NCI-H345 (cell line): ENCODE measurements at places on chromosomes 16 and 17.

DNA sequence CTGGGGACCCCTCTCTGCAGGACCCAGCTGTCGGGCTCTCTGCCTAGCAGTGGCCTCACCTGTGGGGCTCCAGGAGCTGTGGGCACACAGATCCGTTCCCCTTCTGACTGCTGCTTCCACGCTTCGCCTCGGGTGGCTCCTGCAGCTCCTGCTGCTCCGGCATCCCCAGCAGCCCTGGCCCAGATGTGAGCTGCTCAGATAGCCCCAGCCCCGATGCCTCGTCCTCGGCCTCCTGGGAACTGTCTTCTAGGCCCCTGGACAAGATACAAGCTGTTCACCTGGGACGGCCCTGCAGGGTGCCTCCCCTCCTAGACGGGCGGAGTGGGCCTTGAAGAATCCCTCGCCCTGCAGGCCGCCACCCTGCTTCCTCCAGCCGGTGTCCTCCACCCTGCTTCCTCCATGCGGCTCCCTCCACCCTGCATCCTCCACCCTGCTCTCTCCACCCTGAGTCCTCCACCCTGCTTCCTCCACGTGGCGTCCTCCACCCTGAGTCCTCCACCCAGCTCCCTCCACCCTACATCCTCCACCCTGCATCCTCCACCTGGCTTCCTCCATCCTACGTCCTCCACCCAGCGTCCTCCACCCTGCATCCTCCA is 11.0 kb downstream of the EMC6 start:
- DNase-seq, result no peak

DNA sequence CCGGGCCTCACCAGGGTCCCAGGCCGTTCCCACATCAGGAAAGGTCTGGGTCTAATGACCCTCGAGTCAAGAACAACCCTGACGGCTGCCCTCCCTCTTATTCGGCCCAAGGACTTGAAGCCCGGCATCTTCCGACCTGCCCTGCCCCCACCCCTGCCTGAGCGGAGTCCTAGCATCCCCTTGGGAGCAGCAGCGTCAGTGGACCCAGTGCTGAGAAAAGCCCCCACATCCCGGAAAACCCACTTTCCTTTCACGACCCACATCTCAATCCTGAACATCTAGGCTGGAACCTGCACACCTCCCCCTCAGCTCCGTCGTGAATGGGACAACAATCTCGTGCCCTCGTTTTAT is 769 bp downstream of the TMEM88 start:
- DNase-seq, result no peak

GRCh38 chr17:21573961-21574610 is 118.2 kb upstream of the KCNJ18 start:
- DNase-seq, result peak; percentile 24

DNA sequence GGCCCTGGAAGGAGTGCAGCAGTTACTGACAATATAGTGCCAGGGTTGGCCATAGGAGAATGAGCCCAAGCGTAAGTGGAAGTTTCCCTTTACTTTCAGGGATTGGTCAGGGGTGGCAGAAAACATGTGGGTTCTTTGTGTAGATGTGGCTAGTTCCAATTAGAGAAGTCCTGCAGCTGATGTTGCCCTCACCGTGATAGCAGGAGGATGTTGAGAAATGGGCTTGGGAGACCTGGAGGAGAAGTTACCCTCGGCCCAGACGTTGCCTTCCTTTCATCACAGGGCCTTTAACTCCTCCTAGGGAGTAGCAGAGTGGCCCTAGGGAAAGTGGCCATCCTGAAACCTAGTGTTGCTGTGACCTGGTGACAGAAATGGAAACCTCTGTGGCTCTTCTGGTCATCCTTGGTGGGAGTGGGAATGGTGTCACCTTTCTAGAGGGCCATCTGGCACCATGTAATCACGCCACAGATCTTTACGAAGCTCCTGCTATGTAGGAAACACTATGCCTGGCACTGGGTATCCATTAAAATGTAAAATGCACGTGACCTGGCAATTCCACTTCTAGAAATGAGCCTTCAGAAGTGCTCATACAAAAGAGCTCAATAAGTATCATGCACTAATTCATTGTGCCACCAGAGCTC is 6.7 kb downstream of the TMEM92 start:
- no peak for DNase-seq

GRCh38 chr17:69678206-69678605 is 263.7 kb downstream of the MAP2K6 start:
- no peak for DNase-seq

DNA sequence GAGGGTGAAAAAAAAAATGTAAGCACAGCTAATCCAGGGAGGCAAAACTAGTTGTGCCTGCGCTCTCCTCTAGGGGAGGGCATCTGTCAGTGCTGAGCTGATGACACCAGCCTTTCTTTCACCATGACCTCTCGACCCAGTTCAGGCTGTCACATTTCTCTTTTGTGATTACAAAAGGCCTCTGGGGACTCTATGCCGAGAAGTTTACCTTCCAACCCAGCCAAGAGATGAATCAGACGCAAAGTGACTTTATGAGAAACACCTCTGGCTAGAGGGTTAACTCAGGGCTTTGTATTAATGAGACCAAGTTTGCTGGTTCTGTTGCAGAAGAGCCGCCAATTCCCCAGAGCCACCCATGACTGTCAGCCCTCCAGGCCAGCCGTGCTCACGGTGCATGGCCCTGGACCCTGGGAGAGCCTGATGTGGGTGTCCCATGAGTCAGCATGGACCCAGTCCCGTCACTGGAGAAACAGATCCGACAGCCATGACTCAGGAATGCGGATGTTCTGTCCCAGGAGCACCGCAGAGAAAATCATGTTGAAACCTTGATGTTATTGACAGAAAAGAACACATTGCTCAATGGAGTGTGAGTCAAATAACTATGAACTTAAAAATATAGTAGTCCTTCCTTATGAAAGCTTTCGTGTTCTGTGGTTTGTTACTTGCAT is 437.2 kb downstream of the HS3ST3B1 start:
- no peak for DNase-seq

GRCh38 chr17:68306819-68307218 is 15.5 kb downstream of the ARSG start:
- DNase-seq, result no peak

GRCh38 chr16:66614161-66614802 is 9.8 kb downstream of the CMTM3 start:
- no peak for DNase-seq

GRCh38 chr16:58276346-58276951 is 18.4 kb downstream of the PRSS54 start:
- no peak for DNase-seq

DNA sequence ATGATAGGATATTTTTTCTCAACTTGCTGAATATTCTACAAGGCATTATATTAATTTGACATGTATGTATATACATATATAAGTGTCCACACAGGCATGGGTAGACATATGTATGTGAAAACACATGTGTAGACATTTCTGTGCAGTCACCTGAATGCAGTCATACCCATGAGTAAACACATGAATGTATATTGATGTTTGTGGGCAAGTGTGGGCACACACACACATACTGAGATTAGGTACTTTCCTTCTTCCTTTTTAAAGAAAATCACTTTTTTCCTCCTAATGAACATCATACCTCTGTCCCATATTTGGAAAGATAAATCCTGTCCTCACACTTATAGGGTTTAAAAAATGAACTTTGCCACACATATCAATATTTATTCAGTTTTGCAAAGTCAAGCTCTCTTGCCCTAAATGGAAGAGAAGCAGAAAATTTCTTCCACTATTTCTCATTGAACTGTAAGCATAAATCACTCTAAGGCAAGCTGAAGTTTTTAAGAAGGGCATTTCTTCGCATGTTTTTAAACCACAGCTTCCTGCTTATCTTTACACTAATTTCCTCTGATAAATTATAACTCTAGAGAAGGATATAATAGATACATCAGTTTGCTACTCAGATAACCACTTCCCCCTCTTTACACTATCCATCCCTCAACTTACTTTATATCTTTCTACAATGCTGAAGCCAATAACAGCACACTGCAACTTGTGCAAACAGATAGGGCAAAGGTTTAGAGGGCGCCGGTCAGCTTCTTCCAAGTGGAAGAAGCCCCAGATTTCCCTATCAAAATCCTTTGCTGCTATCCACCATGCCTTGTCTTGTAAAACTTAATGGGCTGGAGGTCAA is 49.6 kb upstream of the LRRC37A3 start:
- DNase-seq, result no peak

GRCh38 chr17:73902416-73903181 is 258.4 kb upstream of the SDK2 start:
- peak; percentile 77 for DNase-seq

DNA sequence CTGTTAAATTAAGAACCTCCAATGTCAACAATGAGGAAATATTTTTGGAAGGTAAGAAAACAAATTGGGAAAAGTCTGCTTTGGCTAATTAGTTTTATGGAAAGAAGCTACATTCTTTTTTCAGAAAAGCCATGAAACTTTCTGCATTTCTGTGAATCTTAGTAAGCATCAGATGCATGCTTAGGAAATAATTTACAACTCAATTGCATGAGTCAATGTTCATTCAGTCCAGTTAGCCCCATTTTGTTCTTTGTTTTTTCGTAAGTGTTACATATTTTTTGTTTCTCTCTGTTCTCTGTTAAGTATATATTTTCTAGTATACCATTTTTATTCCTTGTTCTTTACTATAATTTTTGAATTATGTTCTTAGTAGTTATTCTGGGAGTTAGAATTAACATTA is 195.2 kb upstream of the KIF2B start:
- DNase-seq, result no peak
